Hypothalamus (tissue), 51 donors: ENCODE measurements at places on chromosomes 7 and 10.
A peak's percentile ranks its signal among the peaks of the same experiment; 100 is the strongest.

- no peak for DNase-seq
Measured at GRCh38 chr7:157568106-157568769, 231.4 kb downstream of the DNAJB6 start.

GRCh38 chr7:5612695-5613094, 168.8 kb downstream of the RNF216 start:
- DNase-seq: no peak

GRCh38 chr10:112221545-112221944, 38.0 kb upstream of the GPAM start:
- DNase-seq: no peak

DNA sequence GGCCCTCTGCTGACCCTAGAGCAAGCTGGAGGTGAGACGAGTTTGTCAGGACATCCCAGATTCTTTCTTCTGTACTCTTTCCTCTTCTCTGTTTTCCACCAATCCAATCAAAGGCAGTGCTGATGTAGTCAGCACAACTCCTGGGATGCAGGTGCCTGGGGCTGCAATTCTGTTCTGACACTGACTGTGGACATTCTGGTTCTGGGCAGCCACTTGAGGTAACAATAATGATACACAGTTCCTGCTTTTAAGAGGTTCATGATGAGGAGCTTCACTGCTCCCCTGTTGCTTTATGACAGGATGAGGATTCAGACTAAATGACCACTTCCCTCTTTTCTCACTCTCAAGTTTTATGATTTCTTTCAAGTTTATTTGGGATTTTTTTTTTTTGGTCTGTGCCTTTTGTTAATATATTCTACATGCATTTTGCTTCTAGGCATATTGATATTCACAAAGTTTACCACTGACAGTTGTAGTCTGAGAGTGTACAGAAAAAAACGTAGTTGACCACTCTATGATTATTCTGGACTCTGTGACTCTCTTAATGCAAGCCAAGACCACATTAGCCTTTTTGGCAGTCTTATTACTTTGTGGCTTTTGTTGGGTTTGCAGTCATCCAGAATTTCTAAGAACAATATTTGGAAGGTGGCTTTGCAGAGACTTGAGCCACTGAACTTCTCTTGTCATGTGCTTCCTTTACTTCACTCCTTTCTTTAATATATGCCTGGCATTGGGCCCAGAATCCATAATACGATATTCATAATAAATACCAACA, 247.6 kb downstream of the AUTS2 start:
- DNase-seq: no peak

DNA sequence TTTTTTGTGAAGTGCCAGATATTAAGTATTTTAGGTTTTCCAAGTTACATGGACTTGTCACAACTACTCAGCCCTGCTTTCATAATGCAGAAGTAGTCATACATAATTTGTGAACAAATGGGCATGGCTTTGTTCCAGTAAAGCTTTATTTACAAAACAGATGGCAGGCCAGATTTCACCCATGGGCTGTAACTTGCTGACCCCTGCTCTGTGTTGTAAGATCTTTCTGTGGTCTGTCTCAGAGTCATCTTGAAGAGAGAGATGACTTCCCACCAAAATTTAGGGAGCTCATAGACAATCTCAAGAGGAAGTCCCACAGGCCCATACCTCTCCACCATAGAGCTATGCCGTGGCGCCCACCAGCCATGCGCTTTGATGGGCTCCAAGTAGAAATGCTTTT, 616.1 kb downstream of the LRMDA start:
- no peak for DNase-seq

DNA sequence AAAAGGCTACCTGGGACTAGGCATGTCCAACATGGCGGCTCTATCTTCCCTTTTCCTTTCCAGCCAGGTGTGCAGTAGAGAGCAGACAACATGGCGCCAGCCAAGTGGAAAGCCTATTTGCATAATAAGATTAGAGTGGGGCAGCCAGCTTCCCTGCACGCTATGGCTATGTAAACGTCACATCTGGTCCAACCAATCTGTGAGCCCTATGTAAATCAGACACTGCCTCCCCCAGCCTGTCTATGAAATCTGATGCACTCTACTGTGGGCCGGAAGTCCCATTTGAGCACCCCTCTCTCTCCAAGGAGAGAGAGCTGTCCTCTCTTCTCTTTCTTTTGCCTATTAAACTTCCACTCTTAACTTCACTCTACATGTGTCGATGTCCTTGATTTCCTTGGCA, 984.9 kb upstream of the AUTS2 start:
- DNase-seq: no peak

GRCh38 chr7:29606287-29606721, 42.7 kb downstream of the PRR15 start:
- DNase-seq: no peak

GRCh38 chr10:14413523-14413922, 82.8 kb upstream of the FRMD4A start:
- no peak for DNase-seq

DNA sequence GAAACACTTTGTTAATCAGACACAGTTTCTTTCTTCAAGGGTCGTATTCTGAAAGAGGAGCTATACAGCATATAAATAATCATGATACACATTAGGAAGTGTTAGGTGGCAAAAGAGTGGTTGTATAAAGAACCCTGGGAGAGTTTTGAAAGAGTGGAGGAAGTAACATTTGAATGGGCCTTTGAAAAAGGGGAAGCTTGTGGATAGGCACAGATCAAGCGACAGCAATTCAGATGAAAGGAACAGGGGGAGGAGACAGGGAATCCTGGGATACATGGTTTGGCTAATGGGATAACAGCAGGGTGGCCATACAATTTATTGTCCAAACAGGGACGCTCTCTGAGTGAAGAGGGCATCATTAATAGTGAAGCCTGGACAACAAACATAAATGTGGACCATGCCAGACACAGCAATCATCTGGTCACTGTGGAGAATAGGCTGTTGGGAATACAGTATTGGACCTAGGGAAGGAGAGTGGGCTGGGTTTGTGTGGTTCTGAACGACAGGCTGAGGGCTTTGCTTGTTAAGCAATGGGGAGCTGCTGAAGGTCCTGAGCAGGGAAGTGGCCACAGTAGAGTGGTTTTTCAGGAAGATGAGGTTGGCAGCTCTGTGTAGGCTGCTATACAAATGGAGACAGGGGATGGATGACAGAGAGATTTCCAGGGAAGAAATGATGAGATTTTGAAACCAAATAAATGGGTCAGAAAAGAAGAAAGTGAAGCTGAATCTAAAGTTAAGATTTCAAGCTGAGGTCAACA, 75.9 kb downstream of the ICA1 start:
- no peak for DNase-seq

DNA sequence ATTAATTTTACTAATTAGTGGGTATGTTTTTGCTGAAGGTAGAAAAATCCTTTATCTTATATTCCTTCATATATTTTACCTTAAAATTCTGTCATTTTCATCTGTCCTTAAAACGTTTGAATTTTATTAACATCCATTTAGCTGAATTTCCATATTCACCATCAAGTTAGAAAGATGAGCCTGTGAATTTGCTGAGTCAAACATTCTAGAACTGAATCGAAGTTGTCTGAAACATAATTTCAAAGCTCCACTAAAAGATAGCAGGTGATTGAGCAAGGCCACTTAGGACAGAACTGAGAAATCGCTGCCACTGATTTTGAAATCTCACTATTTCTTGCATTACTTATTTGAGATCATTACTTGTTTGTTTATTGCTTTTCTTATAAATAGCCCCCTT, 17.5 kb downstream of the HGF start:
- DNase-seq: no peak

GRCh38 chr10:122020226-122020625, 31.3 kb downstream of the TACC2 start:
- DNase-seq: no peak

DNA sequence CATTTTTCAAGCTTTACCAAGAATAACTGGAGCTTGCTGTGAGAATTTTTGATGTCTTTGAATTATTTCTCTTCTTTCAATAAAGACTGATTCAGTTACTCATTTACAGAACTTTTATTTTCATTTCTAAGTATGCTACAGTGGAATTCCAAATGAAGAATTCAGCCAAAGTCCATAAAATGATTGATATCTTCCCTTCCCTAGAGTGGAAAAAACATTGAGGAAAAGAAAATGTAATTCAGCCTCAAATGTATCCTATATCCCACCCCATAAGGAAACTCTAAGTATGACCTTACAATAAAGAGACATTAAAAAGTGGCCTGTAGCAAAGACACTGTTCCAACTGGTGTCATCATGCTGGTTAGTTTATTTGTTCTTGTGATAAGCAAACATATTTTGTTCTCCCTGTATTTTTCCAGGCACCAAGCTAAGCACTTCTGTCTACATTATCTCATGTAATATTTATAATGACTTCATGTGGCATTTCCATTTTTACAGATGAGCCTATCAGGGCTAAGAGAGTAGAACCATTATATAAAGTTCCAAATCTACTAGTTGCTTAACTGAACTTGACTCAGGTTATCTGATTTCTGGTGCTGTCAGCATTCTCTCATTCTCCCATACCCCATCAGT, 450.4 kb downstream of the NEBL start:
- DNase-seq: no peak

GRCh38 chr7:11831736-11832495, at the start of gene THSD7A:
THSD7A (minus strand) TSS chr7:11832198; CDS start chr7:11831946, 252 bp downstream.
- peak; percentile 27 for DNase-seq

GRCh38 chr7:14720785-14721184, 181.8 kb downstream of the DGKB start:
- DNase-seq: no peak
